ENCODE measurements at places on chromosomes 1 and 21.

DNA sequence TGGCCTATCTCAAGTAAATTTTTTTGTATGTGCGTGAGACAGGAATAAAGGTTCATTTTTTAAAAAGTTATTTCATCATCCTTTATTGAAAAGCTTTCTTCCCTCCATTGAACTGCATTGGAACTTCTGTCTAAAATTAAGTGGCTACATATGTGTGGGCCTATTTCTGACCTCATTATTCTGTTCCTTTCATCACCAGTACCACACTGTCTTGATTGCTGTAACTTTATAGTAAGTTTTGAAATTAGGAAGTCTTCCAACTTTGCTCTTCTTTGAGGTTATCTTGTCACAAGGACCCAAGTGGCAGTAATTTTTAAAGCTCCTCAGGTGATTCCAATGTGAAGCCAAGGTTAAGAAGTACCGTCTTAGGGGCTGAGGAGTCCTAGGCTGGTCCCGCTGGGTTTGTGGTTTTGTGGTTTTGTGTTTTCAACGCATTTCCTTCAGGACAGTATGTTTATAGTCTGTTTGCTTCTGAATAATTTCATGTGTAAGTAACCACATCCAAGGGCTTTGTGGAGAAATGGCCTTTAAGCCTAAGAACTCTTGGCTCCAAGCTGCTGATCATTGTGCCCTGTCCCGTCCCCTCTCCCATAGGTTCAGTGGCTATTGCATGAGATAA lies 12.4 kb upstream of the SCAF4 start:
- DNase-seq = no peak

DNA sequence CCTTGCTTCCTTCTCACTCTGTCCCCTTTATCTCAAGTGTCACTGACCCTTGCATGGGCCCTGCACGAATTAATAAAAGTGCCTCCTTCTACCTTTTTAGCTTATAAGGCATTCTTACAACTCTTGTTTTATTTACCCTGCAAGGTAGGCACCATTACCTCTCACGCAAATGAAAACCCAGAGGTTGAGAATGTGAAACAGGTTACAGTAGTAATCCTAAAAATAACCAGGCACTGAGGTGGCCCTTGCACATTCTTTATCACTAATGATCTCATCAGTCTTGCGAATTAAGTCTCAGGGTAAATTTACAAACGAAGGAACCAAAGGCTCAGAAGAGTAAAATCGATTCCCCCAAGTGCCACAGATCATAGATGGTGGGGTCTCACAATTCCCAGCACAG lies 3.7 kb downstream of the GLIS1 start:
- no peak for DNase-seq

- DNase-seq = no peak
Observed at GRCh38 chr1:156155756-156156510, 2.5 kb downstream of the SEMA4A start.

GRCh38 chr1:186491336-186491735 lies 30.4 kb upstream of the PDC start:
- no peak for DNase-seq

GRCh38 chr1:24728982-24729381 lies 16.3 kb upstream of the CLIC4 start:
- no peak for DNase-seq

DNA sequence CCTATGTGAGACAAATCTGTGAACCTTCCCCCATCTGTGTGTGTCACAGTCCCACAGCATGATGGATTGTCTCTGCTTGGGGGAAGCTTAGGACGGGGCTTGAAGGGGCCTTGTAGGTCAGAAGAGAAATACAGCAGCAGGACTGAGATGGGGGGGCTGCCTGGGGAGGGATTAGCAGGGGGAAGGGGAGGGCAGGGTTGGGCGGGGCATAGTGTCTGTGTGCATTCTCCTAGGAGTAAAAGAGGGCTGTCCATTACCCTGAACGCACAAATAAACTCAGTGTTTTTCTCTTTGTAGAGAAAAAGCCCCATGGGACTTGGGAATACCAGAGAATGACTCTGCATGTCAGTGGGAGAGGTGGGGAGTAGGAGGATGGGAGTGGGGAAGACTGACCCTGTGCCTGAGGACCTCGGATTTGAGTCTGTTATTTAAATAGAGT lies 16.4 kb downstream of the RNF220 start:
- no peak for DNase-seq

- no peak for DNase-seq
Observed at GRCh38 chr1:203273869-203274602, 31.3 kb upstream of the BTG2 start.

- no peak for DNase-seq
Observed at GRCh38 chr1:52904208-52904926, 17.2 kb downstream of the ECHDC2 start.

GRCh38 chr1:74908797-74909196 lies 175.8 kb downstream of the TYW3 start:
- DNase-seq = no peak

GRCh38 chr1:53266038-53266437 lies 27.7 kb upstream of the MAGOH start:
- DNase-seq = peak; percentile 32

DNA sequence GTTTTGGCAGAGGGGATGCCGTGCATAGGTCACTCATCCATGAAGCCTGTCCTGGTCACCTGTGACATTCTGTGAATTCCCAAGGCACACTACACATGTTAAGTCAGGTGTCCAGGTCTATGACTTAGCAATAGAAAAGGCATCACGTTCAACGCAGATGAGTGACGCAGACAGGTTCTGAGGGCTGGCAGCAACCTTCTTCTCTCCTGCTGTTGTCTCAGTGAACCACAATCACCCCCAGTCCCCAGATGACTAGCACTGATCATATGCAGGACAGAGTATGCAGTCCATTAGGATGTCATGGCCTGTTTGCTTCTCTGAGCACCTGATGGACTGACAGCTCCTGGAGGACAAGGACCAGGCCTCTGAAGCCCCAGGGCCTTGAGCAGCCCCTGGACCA lies 157.8 kb upstream of the KAZN start:
- no peak for DNase-seq

DNA sequence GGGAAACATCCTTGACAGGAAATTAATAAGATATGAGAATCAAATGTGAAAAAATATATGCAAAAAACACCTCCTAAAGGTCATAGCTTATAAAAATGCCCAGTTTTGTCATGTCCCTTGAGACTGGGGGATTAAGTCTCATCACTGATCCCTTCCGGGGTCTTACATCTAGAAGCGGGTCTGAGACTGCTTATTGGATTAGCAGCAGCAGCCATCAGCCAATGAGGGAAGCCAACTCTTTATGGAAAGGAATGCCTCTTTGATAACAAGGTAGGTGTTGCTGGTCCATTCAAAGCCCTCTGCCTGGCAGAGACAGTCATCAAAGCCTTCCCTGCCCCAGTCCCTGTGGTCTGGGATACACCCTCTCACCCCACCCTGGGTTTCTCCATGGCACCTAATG lies 3.9 kb upstream of the CACNA1S start:
- no peak for DNase-seq

DNA sequence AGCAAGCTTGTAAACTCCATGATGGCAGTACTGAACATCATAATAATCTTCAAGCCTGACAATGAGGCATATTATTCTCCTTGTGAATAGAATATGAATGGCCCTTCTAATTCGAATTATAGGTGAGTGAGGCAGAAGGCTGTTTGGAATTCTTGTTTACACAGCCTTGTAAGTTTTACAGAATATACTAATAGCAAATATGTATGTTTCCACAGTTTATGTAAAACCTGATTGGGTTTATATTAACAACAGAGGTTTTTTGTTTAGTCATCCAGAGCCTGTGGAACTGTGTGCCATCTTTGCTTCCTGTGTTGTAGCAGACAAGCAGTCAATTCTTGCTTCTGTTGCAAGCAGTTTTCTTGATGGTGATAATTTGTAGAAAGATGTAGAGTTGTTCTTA lies 8.0 kb downstream of the OSBPL9 start:
- no peak for DNase-seq

DNA sequence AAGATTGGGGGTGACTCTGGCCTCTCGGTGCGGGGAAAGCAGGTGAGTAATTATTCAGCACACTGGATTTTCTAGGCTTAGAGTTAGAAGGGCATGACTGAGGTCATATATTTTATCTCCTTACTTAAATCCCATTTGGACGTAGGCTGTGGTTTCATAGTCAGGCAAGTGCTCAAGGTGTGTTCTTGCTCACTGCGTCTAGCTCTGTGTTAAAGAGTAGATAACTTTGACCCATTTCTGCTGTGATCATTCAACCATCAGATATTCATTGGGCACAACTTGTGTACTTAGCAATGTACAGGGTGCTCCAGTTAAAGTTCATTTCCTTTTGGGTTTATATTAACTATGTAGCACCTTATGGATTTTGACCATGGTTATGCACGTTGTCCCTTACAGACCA lies 14.6 kb downstream of the PFKFB2 start:
- no peak for DNase-seq

- DNase-seq = no peak
Observed at GRCh38 chr1:115430441-115431158, 92.6 kb upstream of the NGF start.

DNA sequence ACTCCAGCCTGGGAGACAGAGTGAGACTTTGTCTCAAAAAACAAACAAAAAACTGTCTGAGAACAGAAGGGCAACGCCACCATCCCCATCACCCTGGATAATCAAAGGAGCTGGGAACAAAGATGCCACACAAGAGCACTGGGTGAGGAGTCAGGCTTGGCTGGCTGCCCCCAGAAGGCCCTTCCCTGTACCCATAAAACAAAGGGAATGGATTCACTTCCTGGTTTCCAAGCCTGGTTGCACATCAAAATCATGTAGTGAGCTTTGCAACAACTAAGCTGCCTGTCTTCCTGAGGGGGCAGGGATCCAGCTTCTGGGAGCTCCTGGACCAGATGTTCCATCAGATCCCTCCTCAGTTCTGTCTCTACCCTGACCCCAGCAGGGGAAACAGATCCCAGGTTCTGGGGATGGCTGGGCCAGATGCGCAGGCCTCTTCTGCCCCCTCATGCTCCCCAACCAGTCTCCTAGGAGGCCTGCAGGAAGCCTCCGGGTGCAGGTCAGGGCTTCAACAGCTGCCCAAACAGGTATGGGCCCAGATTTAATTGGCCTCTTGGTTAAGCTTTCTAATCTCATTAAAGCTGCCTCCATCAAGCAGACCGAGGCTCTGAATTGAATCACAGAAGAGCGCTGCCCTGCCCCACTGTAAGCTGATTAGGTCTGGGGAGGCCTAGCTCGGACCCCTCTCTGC lies 97.8 kb downstream of the MRPL37 start:
- no peak for DNase-seq

DNA sequence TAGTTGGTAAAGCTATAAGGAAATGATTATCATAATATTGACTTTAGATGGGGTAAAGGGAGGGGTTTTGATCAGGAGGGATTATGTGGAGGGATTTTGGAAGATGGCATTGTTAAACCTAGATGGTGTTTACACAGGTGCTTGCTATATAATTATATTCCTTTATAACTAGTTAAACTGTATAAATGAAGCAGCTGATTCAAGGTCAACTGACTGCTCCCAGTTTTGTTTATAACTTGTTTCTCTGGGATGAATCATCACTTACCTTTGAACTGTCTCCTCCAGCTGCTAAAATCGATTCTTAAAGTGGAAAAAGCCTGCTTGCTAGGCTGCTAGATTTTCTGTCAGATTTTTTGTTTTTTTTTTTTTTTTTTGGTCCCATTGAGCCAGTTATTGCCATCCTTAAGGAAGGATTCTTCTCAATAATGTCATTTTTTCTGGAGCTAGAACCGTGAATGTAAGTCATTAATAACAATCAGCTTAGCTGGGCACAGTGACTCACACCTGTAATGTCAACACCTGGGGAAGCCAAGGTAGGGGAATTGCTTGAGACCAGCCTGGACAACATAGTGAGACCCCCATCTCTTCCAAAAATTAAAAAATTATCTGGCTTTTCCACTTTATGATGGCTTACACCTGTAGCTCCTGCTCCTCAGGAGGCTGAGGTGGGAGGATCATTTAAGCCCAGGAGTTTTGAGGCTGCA lies 153.2 kb downstream of the PIK3R3 start:
- DNase-seq = no peak

GRCh38 chr1:107244709-107245500 lies 104.1 kb downstream of the NTNG1 start:
- DNase-seq = no peak

GRCh38 chr1:115813727-115814126 lies 27.2 kb downstream of the NHLH2 start:
- DNase-seq = no peak

DNA sequence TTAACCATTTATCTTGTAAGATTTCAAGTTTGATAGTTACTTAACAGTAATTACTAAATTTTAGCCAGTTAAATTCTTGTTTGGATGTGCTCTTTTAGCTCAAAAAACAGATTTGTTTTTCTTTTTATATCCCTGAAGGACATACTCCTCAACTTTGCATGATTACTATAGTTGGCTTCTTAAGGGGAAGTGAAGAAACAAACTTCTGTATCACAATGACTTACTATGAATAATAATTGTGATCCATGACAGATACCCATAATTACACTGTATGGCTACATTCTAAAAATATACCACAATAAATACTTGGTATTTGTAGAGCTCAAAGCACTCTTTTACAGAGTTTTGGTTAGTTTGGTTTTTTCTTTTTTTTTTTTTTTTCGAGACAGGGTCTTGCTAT lies 55.8 kb downstream of the IARS2 start:
- DNase-seq = no peak

GRCh38 chr1:28845786-28846543 lies 34.0 kb downstream of the OPRD1 start:
- no peak for DNase-seq

DNA sequence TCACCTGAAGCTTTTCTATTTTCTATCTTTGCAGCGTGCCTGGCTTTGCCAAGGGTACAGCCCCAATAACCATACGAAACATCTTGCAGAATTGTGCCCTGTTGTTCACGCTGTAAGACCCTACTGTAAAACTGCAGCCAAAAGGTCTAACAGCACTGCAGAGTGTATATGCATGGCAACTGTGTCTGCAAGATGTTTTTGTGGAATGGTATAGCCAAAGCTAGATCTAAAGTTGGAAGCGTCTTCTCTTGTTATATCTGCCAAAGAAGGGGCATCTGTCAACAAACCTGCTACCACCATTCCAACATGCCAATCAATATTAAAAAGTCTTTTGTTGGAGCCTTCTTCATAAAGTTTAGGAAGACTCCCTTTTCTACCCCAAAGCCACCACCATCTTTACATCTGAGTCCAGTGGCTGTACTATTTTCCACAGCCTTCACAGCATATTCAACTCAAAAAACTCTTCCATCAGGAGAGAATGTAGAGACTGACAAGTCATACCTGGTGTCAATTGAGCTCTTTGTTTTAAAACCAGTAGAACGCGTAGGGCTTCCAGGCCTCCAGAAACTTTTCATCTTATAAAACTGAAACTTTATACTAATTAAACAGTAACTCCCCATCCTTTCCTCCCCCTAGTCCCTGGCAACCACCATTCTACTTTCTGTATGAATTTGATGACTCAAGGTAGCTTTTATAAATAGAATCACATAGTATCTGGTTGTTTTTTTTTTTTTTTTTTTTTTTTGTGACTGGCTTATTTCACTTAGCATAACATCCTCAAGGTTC lies 40.0 kb downstream of the ZSCAN20 start:
- DNase-seq = no peak

Measured in natural killer cell treated with Interleukin-12 subunit alpha and Interleukin-12 subunit beta and Interleukin-15 and Interleukin-18, amount 100 ng/mL, for 72 hours (primary cell).